ENCODE measurements at places on chromosomes 5 and 9. TPM values are rescaled to one million over a fixed set of nuclear protein-coding genes. Genes with fewer than 3 reads are reported as not detected.

The FOXD4L6 gene
- not detected for polyA plus RNA-seq

The IL13 gene
- not detected for polyA plus RNA-seq

The CATSPER3 gene
- 1.6 TPM for polyA plus RNA-seq

The PMPCA gene
- 60.7 TPM for polyA plus RNA-seq

The FOXD4L4 gene
- not detected for polyA plus RNA-seq

The INSL6 gene
- polyA plus RNA-seq = 0.28 TPM

The SLC2A6 gene
- polyA plus RNA-seq = 0.93 TPM

The APC gene
- 33.5 TPM for polyA plus RNA-seq

The NPR3 gene
- 17.5 TPM for polyA plus RNA-seq

The FOXD4L3 gene
- not detected for polyA plus RNA-seq

The FAM163B gene
- 0.31 TPM for polyA plus RNA-seq

The JADE2 gene
- polyA plus RNA-seq = 12.2 TPM

The TCF7 gene
- polyA plus RNA-seq = 17.3 TPM

The SOX30 gene
- polyA plus RNA-seq = 0.79 TPM

The PTPRD gene
- polyA plus RNA-seq = 115 TPM

The LIX1 gene
- polyA plus RNA-seq = 5.1 TPM

The PKN3 gene
- 12.1 TPM for polyA plus RNA-seq

The SLC6A18 gene
- 5.4 TPM for polyA plus RNA-seq

The PCDHGA12 gene
- 1.5 TPM for polyA plus RNA-seq

The SLC6A19 gene
- 72.8 TPM for polyA plus RNA-seq

The IFNK gene
- not detected for polyA plus RNA-seq

The GRXCR2 gene
- polyA plus RNA-seq = 0.08 TPM

The FSD1L gene
- 9.4 TPM for polyA plus RNA-seq

The PDE4D gene
- 23.8 TPM for polyA plus RNA-seq

The OR1N2 gene
- polyA plus RNA-seq = not detected

The AIF1L gene
- 376 TPM for polyA plus RNA-seq

The DBH gene
- polyA plus RNA-seq = 0.51 TPM

The STX17 gene
- 33.2 TPM for polyA plus RNA-seq

The STK32A gene
- 17.3 TPM for polyA plus RNA-seq

The PIP5K1B gene
- 6.3 TPM for polyA plus RNA-seq

The CBY3 gene
- 0.81 TPM for polyA plus RNA-seq
